Stimulated activated CD4-positive, alpha-beta T cell treated with anti-CD3 and anti-CD28 coated beads, Interleukin-1b, Interleukin-23, amount 100 ng/mL, for 24 hours (primary cell): ENCODE measurements at places on chromosomes 5 and 9.
A peak's percentile ranks its signal among the peaks of the same experiment; 100 is the strongest.

- DNase-seq, result no peak
Measured at GRCh38 chr5:18961234-18961633, 1026.8 kb downstream of the CDH18 start.

DNA sequence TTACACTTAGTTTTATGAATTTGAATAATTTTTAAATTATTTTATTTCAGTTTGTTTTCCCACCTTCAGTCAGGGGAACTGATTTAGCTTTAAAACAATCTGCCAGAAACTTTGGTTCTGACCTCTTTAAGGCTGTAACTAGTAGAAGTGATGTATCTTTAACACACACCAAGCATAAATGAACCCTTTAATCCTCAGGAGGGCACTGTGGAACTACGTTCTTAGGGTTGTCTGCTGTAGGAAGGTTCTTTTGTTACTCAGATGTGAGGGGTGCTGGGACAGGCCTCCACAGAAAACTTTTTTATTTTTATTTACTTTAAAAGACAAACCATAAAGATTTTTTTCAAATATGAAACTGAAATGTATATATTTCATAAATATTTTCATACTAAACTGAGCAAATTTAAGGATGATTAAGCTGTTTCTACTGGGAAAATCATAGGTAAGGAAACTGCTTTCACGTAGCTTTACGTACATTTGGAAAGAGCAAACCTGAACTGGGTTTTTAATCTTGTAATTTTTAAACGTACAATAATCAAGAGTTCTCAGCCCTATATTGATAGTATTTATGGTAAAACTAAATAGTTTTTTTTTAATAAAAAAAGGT lies 5.3 kb downstream of the KLF4 start:
- DNase-seq, result no peak

GRCh38 chr9:76764138-76764537 lies at the start of gene PCA3:
Gene PCA3 (plus strand): TSS chr9:76764438.
- no peak for DNase-seq

DNA sequence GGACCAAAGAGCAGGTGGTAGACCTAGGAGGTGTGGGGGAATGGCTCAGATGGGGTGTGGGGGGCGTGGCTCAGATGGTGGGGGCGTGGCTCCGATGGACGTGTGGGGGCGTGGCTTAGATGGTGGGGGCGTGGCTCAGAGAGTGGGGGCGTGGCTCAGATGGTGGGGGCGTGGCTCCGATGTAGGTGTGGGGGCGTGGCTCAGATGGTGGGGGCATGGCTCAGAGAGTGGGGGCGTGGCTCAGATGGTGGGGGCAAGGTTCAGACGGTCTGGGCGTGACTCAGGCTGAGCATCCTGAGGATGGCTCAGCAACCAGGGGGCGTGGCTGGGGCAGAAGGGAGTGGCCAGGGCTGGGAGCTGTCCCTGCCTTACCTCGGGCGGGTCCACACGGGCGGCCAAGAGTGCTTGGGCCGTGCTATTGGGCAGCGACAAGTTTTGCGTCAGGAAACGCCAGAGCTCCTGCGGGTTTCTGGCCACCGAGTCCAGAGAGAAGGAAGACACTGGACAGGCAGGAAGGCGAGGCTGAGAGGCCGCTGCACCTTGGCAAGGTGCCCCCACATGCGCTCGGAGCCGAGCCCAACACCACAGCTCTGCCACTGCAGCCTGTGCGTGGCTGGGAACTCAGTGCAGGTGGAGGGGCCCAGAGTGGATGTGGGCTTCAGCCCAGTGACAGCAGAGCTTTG lies 5.9 kb downstream of the ABCA2 start:
- peak; percentile 57 for DNase-seq

- no peak for DNase-seq
Measured at GRCh38 chr5:109573766-109574165, 116.0 kb upstream of the MAN2A1 start.

- no peak for DNase-seq
Measured at GRCh38 chr9:121667214-121667613, 15.8 kb downstream of the DAB2IP start.

DNA sequence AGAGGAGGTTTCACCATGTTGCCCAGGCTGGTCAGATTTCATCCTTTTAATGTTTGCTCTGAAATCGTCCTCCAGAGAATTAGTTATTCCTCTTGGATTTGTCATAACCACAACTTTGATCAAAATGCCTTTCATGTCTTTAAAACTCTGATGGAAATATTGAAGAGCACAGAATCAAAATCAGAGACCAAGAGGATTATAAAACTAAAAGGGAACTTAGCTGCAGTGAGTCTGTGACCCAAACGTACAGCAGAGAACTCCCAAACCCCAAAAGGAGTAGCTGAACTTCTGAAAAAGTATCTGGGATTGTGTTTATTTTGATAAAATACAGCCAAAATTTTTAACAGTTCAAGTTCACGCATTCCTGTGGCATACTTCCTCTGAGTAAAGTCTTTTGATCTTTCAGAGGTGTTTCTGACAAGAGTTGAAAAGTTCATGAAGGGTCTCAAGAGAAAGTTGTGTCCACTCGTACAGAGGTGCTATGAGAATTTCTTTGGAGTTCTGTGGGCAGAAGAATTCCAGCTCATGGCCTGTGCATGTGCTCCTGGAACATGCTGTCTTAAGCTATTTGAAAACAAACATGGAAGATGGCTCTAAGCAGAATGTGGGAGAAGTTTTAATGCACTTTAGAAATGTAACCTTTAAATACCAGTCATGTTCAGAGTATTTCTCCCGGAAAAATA lies 124.0 kb downstream of the ESM1 start:
- no peak for DNase-seq

DNA sequence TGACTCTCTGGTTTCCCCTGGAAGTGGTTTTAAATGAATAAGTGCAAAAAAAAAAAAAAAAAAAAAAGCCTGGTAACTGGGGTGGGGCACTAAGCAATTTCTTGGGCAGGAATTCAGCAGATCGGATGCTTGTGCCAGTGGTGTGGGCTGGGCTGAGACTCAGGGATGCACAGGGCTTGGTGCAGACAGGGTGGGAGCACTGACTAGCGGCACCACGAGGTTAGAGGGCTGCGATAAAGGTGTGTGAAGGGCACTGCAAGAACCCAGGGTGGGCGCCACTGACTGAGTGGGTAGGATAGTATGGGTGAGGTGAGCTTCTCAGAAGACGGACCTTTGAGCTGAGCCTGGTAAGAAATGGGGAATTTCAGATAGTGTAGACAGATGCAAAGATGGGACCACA lies 45.5 kb upstream of the CPLX2 start:
- DNase-seq, result no peak
